Inflammatory macrophage treated with lipopolysaccharide for 1 hour (primary cell): ENCODE measurements at places on chromosomes 1 and 21.

GRCh38 chr1:14371771-14372497, 226.6 kb upstream of the KAZN start:
- no peak for DNase-seq

- DNase-seq, result no peak
These were observed 43.1 kb downstream of the GPR161 start for GRCh38 chr1:168093616-168094015.

- no peak for DNase-seq
These were observed 21.7 kb upstream of the IRF2BP2 start for GRCh38 chr1:234631721-234632125.

DNA sequence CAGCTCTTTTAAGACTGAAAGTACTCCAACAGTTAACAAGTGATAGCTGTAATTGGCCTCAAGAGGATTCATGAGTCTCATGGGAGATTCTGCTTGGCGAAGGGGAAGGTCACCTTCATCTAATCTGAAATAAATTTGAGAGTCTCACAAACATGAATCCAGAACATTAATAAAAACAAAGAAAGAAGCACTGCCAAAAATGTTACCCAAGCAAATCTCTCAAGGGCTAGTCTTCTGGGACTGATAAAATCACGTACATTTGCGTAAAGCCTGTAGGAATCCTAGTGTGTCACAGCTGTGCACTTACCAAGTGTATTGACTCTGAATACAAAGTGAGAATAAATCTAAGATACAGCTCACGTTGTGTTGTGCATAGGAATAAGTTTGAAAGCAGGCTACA, 21.2 kb upstream of the NUF2 start:
- no peak for DNase-seq

DNA sequence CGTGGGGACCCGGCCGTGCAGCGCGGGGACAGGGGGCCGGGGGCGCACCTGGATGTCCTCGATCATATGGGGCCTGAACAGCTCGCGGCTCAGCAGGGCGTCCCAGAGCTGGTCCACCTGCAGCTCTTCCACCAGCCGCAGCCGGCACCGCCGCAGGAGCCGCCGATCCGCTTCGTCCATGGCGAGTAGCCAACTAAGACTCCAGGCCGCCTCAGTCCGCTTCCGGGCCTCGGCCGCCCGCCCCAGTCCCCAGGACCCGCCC, at the start of gene CASP9:
CASP9 (minus strand) TSS at position 195 of the 262 bp plus-strand sequence; CDS start at position 180, 15 bp downstream.
- no peak for DNase-seq

DNA sequence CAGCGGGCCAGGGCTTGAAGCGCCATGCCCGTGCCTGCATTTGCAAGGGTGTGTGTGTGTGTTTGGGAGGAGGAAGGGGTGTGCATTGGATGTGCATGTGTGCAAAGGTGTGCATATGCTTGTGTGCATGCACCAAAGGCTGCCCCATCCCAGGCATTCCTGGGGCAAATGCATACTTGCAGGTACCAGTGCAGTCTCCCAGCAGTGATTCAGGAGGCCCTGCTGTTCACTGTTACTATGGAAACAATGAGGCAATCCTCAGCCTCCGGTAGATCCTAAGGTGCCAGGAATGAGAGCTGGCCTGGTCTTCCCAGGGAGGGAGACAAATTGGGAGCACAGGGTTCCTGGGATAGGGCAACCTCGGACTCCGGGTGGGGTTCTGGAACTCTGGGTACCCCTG, 7.5 kb upstream of the FNDC5 start:
- no peak for DNase-seq

DNA sequence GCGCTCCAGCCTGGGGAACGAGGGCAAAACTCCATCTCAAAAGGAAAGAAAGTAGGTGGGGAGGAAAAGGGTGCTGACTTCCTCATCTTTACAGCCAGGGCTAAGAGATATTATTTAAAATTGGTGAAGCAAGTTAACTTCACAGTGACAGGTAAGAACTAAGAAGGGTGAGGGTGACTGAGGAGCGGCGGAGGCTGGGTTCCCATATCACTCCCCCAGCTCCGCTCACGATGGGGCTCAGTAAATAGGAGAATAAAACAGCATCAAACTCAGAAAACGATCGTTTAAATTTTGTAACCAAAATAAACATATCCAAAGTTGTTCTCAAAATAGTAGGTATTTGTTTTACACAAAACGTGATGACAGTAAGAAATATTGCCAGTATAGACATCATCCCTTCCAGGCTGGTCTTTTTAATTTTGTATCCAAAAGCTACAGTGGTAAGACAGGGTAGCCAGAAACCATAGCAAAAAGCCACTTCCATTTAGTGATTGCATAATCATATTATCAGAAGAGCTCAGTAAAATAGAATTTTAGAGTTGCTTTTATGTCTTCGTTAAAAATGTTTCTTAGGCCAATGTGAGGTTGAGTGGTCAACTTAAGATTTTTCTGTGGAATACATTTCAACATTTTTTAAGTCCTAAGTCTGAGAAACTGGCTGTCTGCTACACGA, 26.2 kb upstream of the ADARB1 start:
- no peak for DNase-seq

DNA sequence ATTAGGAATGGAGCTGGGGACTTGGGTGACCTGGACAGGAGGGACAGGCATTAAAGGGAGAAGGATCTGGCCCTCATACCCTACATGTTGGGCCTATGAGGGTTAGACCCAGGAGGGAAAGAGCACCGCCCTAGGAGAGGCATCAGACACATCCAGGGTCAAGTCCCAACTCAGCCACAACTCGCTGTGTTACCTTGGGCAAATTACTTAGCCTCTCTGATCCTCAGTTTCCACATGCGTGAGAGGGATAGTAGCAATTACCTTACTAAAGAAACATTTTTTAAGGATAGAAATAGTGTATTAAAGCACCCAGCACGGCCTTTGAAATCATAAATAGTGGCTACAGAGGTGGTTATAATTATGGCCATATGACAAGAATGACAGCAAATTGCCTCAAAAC, 20.1 kb upstream of the SELENON start:
- DNase-seq, result no peak

DNA sequence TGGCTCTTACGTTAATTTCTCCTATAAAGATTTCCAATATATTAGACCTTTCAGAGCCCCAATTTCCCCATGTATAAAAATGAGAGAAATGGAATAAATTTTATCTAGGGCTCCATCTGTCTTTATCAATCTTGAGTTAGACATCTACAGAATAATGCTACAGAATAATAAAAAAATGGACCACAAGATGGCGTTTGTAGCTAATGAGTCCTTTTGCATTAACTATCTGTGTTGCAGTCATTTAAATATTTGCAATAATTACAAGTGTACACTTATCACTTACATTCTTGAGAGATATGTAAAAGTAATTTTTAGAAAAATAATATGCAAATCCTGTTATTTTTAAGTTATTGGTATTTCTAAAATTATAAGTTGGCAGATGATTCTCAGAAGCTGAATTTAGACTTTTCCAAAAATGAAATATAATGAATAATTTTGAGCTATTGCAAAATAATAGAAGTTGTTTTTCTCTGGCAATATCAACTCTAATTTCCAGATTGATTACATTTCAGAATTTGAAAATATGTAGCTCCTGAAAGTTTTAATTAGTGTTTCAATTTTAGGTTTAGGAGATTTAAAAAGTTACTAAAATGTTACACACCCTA, 87.7 kb downstream of the SNX7 start:
- DNase-seq, result peak; percentile 6

- DNase-seq, result peak; percentile 14
These were observed 16.5 kb upstream of the PARP1 start for GRCh38 chr1:226424221-226425003.

GRCh38 chr1:121546830-121547591, 362.2 kb downstream of the SRGAP2C start:
- no peak for DNase-seq

DNA sequence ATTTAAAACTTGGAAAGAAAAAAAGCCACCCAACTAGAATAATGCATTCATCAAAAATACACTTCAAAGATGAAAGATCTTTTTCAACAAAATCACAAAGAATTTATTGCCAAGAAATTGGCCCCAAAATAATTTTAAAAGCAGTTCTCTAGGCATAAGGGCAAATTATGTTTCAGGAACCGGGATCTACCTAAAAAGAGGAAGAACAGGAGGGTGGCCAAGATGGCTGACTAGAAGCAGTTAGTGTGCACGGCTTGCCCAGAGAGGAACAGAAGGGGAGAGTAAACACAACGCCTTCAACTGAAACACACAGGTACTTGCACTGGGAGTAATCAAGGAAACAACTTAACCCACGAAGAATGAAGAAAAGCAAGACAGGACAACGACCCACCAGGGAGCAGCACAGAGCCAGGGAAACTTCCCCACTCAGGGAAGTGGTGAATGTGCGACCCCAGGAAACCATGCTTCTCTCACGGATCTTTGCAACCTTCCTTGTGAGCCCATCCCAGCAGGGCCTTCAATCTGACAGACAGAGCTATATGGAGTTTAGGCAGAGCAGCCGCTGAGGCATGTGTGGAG, 46.1 kb downstream of the ACKR1 start:
- no peak for DNase-seq

GRCh38 chr1:27391511-27392095, 819 bp upstream of the GPR3 start:
- DNase-seq, result no peak

DNA sequence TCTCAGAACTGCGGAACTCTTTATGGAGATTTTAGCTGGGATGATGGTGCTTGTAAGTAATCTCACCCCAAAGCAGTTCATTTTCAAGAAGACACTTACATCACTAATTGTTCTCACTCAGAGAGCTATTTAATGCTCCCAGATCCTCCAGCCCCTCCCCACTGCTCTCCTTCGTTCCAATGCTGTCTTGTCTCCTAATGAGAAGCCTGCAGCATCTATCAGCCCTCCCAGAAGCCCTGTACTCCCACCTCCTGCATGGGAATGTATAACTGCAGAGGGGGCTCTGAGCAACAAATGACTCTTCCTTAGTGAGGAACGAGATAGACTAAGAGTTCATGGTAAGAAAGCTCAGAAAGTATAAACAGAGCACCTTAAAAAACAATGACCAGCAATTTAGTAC, 377.4 kb upstream of the RUNX1 start:
- DNase-seq, result no peak

DNA sequence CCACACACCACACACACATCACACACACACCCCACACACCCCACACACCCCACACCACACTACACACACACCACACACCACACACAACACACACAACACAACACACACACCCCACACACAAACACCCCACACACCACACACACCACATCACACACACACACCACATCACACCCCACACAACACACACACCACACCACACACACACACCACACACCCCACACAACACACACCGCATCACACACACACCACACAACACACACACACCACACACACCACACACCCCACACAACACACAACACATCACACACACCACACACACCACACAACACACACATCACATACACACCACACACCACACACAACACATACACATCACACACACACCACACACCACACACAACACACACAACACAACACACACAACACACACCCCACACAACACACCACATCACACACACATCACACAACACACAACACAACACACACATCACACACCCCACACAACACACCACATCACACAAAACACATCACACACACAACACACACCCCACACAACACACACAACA, 2.4 kb downstream of the LYPD8 start:
- DNase-seq, result no peak

DNA sequence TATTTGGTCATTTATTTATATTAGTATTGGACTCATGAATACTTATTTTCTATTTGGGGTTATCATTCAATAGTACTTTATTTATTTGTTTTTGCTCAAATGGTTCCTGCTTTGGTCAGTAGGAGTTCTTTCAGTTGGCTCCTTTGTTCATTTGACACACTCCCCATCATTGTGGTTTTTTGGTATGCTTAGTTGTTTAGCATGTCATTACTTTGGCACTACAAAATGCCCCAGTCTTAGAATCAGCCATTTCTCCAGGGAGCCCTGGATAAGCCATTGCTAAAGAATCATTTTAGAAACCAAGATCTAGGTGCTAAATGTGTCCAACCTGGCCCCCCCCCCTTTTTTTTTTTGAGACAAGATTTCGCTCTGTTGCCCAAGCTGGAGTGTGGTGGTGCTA, 61.7 kb upstream of the MRPS6 start:
- DNase-seq, result no peak

GRCh38 chr1:43367026-43367903, 546 bp downstream of the ELOVL1 start:
- no peak for DNase-seq

GRCh38 chr1:41152622-41153044, 89.5 kb downstream of the SCMH1 start:
- no peak for DNase-seq

DNA sequence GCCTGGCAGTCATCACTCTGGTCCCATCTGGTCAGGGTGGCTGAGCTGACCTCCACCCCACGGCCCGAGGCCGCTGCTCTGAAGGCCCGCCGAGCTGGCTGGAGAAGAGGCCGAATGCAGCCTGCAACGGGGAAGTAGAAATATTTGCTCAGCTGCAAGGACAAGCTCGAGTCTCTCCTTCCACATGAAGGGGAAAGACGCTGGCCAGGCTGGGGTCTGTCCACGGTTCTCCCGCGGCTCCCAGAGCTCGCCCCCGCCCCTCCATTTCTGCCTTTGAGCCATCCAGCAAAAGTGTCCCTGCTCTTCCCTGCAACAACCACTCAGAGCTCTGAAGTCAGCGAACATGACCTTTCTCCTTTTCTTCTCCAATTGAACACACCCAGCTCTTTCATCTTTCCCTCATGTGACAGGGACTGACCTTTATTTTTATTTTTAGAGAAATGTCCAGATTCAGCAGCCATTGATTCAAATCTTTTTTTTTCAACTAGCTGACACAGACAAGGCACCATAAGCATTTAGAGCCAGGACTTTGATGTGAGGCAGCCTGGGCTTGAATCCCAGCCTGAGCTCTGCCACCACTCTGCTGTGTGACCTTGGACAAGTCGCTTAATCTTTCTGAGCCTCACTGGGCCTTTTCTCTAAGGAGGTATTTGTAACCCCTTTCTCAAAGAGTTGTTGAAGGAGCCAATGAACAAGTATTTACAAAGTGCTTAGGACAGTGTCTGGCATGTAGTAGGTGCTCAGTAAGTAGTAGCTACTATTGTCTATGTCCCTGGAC, 149.3 kb upstream of the WNT4 start:
- DNase-seq, result no peak

DNA sequence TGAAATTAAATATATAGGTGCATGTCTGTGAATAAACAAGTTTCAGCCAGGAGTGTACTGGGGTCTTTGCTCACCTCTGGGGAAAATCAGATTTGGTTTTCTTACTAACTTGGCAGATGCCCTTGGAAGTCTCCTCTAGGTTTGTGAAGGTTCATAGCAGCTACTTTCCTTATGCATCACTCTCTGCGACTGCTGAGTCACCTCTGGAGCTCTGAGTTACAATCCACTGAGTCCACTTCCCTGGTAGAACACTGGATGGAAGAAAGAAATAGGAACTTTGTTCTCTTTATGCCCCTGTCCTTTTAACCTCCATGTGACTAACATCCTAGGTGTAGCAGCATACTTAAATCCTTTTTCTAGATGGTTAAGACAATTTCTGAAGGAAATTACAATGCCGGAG, 4.4 kb upstream of the FASLG start:
- DNase-seq, result no peak

- DNase-seq, result peak; percentile 92
These were observed 21.6 kb downstream of the MAPKAPK2 start for GRCh38 chr1:206706298-206706791.

GRCh38 chr1:154176337-154176736, 15.6 kb downstream of the TPM3 start:
- DNase-seq, result no peak
